ENCODE measurements at places on chromosomes 11 and 22.

- DNase-seq = no peak
These were observed 7.8 kb downstream of the TBC1D10A start for GRCh38 chr22:30318799-30319419.

DNA sequence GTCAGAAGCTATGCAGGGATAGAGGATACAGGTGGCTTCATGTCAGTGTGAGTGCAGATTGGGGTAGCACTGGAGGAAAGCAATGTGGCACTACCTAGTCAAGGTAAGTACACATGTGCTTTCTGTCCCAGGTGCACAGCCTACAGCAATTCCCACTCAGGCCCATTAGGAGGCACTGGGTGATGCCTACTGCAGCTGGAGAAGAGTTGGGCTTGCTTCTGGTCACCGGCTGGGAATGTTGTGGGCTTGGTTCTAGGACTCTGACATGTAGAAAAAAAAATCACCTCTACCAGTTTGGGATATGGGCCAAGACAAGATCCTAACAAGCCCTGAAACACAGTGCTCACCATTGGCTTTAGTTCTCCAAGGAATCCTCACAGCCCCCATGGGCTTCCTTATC, 69.7 kb downstream of the TENM4 start:
- no peak for DNase-seq

GRCh38 chr11:75268626-75269366, 28.2 kb downstream of the TPBGL start:
- DNase-seq = no peak

DNA sequence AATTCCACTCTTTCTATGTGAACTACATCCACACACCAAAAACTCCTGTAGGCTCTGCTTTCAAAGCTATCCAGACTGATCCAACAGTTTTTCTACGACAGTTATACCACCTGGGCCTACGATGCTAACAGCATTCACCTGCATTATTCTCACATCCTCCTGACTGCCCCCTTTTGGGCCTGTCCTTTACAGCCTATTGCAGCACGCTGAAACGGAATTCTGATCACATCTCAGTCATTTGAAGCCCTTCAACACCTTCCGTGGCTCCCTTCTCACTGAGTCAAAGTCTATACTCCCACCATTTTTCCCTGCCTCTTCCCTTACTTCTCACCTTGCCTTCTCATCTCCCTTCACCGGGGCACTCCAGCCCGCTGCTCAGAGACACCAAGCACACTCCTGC, 791.3 kb upstream of the KIRREL3 start:
- DNase-seq = no peak

- DNase-seq = no peak
These were observed 18.7 kb downstream of the IGF2 start for GRCh38 chr11:2120359-2121100.

DNA sequence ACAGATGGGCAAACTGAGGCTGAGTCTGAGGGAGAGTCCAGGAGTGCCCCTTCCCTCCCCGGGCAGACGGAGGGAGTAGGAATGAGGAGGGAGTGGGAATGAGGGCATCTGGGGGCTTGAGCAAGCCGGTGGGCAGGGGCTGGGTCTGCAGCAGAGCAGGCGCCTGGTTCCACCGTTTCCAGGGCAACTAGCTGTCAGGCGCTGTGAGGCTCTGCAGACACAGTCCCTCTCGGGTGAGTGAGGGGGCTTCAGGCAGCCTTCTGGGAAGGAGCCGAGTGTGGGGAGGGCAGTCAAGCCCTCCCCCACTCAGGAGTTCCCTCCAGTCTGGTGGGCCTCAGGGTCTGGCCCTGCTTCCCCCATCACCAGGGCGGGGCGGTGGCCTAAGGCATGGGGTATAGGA, 19.0 kb downstream of the TMEM258 start:
- DNase-seq = no peak

- DNase-seq = no peak
These were observed 7.4 kb downstream of the APOBEC3D start for GRCh38 chr22:39028281-39028680.

DNA sequence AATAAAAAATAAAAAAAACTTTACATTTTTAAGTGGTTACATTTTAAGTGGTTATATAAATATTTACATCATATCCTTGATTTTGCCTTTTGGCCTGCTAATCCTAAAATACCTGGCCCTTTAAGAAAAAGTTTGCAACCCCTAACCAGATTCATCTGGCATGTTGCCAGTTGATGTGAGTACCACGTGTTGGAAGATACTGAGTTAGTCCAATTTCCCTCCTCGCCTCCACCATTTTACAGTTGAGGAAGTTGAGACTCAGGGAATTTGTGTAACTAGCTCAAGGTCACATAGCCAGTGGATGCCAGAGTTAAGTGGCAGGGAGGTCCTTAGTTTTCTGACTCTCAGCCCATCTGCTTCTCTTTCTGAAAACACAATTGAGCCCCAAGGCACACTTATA, 5.1 kb downstream of the ELF5 start:
- DNase-seq = no peak

DNA sequence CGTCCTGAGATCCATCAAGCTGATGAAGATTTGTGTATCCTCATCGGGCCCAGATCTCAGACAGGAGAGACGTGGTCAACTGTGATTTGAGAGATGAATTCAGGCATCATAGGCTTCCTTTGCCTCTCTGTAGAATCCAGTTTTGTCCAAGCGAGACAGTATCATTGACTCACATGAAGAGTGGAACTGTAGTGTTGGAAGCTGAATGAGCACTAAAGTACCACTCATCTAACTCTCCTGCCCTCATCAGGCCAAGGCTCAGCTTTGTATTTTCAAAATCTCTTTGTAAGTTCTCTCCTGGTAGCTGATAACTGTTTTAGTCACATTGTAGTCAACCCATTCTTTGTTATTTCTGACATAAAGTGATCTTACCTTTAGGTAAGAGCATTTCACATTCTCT, 85.1 kb downstream of the KIRREL3 start:
- DNase-seq = no peak

- DNase-seq = no peak
These were observed 12.0 kb upstream of the MUC6 start for GRCh38 chr11:1048375-1049070.

DNA sequence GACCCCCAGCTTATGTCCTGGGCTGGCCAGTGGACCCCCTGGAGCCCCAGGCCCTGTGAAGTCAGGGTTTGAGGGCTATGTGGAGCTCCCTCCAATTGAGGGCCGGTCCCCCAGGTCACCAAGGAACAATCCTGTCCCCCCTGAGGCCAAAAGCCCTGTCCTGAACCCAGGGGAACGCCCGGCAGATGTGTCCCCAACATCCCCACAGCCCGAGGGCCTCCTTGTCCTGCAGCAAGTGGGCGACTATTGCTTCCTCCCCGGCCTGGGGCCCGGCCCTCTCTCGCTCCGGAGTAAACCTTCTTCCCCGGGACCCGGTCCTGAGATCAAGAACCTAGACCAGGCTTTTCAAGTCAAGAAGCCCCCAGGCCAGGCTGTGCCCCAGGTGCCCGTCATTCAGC, 24.6 kb downstream of the CSF2RB start:
- no peak for DNase-seq

DNA sequence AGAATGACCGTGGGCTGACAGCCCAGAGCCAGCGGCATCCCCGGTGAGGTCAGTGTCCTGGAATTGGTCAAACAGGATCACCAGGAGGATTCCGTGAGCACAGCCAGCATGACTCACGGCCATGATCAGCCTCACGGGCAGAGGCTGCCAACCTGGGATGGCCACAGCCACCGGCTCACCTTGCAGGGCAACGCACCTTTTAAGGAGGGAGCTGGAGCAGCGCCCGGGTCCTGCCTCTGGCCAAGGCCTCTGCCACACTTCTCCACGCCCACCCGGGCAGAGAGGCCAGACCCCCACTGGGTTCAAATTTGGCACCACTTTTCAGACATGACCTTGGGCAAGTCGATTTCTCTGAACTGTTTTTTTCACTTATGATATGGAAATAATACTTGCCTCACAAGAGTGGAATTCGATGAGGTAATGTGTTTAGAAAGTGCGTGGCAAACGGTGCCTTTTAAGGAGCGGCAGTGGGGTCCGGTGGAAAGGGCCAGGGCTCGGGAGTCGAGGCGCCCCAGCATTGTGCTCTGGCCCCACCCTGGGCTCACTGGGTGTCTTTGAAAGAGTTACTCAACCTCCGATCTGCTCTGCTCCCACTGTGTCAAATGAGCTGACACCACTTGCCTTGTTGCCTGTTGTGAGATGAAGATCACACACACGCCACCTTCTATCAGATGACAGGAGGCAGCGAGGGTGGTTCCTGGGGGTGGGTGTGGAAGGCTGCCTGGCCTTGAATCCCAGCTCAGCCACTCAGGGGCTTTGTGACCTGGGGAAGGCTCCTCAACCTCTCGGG, 16.0 kb downstream of the TXN2 start:
- peak; percentile 39 for DNase-seq

GRCh38 chr11:36456156-36456555, 53.9 kb downstream of the TRAF6 start:
- DNase-seq = no peak

DNA sequence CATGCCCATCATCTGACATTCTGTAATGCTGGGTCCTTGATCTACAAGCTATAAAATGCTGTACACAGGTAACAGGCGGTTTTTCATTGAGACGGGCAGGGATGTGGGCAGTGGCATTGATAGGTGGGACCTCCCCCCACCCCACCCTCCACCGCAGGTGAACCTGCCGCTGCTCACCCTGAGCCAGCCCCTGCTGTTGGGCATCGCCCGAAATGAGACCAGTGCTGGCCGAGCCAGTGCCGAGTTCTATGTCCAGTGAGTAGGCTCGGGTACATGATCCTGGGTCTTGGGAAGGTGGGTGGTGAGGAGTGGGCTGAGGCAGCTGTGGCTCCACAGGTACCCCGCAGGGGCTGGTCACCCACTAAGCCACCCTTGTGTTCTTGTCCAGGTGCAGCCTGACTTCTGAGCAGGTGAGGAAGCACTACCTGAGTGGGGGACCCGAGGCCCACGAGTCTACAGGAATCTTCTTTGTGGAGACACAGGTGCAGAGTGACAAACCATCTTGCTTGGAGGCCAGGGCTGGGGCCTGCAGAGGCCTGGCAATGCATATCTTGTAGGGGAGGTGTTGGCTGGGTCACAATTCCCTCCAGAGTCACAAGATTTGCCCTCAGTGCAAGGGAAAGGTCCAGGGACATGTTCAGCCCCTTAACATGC, 1.1 kb upstream of the DNAJC4 start:
- DNase-seq = no peak

DNA sequence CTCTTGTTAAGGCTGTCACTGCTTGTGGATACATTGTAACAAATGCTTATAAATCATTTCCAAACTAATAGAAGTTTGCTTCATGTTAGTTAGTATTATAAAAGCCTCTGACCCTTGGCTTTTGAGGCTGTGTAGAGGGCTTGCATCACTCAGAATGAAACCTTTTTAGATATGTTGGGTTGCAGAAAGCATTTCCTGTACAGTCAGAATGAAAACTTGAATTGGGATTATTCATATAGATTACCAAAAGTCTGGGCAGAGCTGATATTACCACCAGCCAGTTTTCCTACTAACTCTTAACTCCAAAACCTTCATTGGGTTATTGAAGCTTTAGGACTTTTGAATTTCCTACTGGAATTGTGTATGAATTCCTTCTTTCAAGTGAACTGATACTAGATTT, 12.0 kb downstream of the KMT2A start:
- no peak for DNase-seq

DNA sequence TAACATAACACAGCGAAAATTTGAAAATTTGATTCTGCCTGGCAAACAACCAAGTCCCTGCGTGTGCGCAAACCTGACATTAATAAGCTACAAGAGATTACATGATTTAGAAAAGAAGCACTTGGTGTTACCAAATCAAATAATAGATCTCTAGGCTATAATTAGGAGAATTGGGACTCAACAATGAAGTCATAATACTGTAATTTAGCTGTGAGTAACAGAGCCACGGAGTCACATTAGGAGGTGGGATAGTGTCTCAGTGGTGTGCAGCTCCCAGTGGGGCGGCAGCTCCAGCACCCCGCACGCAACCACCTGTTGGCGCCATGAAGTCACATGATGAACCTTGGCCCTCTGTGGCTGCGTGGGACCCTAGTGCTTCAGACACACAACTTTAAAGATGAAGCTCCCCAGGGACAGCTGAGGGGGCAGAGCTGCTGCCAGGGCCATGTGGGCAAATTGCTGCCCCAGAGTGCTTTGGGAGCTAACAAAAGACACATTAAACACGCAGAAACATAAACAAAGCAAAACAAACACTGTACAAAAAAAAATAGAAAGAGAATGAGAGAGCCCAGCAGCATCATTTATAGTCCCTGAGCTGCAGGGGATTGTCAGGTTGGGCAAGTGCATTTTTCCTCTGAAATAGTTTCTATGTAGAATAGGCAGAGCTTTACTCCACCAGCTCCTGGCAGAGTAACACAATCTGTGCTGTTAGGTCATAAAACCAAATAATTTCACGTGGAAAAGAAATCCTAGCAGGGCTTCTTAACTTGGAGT, 605.6 kb downstream of the SOX6 start:
- DNase-seq = no peak

DNA sequence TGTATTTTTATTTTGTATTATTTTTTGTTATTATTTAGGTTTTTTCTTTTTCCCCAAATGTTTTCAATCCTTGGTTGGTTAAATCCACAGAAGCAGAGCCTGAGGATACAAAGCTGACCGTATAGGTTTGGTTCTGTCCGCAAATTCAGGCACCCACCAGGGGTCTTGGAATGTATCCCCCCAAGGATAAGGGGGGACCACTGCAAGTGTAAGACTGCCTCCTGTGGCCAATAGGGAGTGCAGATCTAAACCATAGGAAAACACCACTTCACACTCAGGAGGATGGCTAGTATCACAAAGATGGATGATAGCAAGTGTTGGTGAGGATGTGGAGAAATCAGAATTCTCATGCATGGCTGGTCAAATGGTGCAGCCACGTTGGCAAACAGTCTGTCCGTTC, 20.0 kb downstream of the CPT1A start:
- no peak for DNase-seq

GRCh38 chr11:70097783-70098563, 19.9 kb downstream of the ANO1 start:
- DNase-seq = no peak

DNA sequence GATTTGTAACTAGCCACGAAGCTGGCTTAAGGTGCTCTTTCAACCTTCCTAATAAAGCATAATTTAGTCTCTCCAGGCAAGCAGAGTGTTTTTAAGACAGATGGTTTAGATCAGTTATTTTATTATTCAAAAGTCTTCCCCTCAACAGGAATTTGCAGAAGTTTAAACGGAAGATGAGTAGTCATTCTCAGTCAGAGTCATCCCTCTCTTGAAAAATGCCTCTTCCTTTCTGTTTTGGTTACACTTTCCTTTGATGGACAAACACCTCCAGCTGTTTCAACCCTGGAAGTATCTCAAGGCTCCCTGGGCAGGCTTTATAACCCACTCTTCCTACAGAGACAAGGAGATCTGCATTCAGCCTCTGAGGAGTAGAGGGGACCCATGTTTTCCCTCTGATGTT, 60.3 kb upstream of the POU2AF2 start:
- no peak for DNase-seq

DNA sequence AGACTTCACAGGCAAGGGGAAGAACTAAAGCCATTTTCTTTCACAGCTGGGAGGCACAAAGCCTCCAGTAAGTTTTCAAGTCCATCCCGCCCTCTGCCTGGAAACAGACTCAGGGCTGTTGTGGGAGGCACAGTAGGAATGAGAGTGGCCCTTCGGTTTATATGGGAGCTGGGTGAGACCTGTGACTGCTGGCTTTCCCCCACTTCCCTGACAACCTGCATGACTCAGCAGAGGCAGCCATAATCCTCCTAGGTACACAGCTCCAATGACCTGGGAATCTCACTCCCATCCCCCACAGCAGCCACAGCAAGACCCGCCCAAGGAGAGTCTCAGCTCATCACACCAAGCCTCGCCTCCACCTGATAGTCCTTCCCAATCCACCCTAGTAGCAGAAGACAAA, 12.1 kb upstream of the TMEM45B start:
- DNase-seq = no peak

Measured in putamen (tissue), 1 donor.